ENCODE measurements at places on chromosomes 7 and 10.

- DNase-seq = no peak
Observed at GRCh38 chr7:92749832-92750446, 86.4 kb downstream of the CDK6 start.

GRCh38 chr7:70093205-70093904, 495.1 kb downstream of the AUTS2 start:
- DNase-seq = no peak

GRCh38 chr10:112653215-112653614, 206.2 kb downstream of the VTI1A start:
- DNase-seq = no peak

- no peak for DNase-seq
Observed at GRCh38 chr7:141416650-141417270, 134.4 kb upstream of the AGK start.

GRCh38 chr10:69974551-69975155, 78.0 kb upstream of the MACROH2A2 start:
- no peak for DNase-seq

DNA sequence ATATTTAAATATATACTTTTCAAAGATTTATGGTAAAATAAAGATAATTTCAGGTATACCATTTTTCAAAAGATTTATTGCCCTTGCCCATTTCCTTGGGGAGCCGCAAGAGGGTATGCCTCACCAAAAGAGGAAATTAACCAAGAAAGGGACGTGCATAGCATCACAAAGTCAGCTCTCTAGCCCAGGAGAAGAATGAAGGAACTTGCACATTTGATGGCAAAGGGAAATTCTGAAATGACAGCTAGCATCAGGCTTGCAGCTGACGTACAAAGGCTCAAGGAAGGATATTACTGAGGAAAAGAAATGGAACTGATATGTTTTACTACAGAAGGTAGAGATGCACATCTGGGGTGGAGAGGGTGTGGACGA, 93.6 kb upstream of the RSU1 start:
- DNase-seq = no peak

DNA sequence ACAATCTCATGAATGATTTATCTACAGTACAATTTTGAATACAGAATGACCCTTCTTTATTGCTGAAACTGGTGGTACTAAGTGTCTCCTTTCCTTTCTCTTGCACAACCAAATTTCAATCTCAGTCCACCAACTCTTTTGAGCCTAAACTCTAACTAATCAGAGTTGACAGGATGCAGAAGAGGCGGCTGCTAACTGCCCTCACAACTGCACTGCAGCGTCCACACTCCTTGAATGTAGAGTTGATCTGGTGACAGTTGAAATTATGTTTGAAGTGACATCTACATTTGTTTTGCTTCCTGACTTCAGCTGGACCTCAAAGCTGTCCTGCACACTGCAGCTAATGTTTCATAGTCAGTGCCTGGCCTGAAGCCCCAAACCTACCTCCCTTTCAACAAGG, 139.6 kb downstream of the ZMYND11 start:
- no peak for DNase-seq

DNA sequence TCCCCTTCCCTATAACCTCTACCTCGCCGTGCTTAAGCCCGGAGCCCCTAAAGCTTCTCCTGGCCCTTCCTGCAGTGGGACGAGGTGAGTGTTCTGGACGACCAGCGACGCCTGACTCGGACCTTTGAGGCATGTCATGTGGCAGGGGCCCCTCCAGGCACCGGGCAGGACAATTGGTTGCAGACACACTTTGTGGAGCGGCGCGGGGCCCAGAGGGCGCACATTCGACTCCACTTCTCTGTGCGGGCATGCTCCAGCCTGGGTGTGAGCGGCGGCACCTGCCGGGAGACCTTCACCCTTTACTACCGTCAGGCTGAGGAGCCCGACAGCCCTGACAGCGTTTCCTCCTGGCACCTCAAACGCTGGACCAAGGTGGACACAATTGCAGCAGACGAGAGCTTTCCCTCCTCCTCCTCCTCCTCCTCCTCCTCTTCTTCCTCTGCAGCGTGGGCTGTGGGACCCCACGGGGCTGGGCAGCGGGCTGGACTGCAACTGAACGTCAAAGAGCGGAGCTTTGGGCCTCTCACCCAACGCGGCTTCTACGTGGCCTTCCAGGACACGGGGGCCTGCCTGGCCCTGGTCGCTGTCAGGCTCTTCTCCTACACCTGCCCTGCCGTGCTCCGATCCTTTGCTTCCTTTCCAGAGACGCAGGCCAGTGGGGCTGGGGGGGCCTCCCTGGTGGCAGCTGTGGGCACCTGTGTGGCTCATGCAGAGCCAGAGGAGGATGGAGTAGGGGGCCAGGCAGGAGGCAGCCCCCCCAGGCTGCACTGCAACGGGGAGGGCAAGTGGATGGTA, 9.2 kb downstream of the EPHB6 start:
- no peak for DNase-seq

GRCh38 chr7:71267734-71268469, 136.0 kb downstream of the GALNT17 start:
- no peak for DNase-seq

DNA sequence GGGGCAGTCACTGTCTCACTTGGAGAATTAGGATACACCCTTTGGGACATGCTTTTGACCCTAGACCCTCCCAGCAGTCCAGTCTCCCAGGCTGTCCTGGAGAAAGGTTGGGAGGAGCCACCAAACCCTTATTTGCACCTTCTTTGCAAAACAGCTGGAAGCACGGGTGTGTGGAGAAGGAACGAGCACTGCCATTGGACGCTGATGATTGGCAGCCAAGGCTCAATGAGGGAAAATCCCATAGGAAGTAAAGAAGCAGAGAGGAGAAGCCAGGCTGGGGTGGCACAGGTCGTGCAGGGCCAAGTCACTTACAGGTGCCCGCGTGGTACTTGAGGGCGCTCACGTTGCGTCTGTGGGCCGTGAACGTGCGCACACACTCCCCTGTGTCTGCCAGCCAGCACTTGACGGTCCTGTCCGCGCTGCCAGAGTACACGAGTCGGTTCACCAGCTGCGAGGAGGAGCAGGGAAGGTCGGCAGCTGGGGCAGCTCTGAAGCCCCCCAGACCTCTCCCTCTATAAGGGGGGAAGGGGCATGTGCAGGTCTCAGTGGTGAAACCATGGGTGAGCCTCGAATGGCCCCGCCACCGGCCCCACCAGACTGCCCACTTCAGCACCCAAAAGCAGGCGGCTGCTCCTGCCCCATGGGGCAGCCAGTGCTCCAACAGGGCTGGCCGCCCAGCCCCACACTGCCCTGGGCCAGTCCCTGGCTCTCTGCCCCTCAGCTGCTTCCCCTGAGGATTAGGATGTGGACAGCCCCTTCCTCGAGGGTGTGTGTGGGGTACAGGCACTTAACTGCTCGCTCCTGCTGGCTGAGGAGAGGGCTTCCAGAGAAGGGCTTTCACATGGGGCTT, 24.8 kb downstream of the WDR86 start:
- DNase-seq = peak; percentile 50

- no peak for DNase-seq
Observed at GRCh38 chr10:119715628-119716505, 10.0 kb upstream of the INPP5F start.

- no peak for DNase-seq
Observed at GRCh38 chr10:132774902-132775863, 10.8 kb downstream of the NKX6-2 start.

GRCh38 chr7:132654150-132654549, 77.9 kb upstream of the PLXNA4 start:
- no peak for DNase-seq

GRCh38 chr10:42637142-42637541, 1.2 kb downstream of the ZNF33B start:
- no peak for DNase-seq

DNA sequence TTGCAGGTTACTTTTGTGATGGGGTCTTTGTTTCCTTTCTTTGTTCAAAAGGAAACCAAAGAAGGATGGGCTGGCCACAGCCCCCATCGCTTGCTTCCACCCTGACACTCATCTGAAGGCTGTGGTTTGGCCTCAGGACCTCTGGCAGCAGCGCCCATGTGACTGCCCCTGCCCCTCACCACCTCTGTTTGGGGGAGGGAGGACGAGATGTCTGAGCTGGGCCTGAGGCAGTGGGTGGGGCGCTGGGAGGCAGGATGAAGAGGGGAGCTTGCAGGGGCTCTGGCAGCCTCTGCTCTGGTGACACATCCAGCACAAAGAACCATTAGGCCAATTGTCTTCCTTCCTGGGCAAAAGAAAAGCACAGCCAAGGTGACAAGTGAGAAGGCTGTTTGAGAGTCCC, 15.9 kb upstream of the CHST15 start:
- DNase-seq = no peak

- no peak for DNase-seq
Observed at GRCh38 chr10:14477408-14477710, 146.6 kb upstream of the FRMD4A start.

DNA sequence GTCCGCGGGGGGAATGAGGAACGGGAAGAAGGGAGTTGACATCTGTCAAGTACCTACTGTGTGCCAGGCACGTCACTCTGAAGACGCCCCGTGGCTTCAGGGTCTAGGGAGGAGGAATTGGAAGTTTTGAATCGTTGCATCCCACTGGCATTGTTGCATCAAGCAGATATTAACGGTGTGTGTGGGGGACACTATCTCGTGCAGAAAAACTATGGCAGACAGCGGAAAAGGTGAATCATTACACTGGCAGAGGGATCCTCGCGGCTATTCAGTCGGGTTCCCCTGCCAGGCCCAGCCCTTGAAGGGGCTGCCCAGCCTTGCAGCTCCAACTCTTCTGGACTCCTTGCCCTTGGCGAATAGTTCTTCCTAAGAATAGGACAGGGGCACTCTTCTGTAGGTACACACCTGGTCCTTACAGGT, 1.0 kb upstream of the KIAA1549 start:
- no peak for DNase-seq

DNA sequence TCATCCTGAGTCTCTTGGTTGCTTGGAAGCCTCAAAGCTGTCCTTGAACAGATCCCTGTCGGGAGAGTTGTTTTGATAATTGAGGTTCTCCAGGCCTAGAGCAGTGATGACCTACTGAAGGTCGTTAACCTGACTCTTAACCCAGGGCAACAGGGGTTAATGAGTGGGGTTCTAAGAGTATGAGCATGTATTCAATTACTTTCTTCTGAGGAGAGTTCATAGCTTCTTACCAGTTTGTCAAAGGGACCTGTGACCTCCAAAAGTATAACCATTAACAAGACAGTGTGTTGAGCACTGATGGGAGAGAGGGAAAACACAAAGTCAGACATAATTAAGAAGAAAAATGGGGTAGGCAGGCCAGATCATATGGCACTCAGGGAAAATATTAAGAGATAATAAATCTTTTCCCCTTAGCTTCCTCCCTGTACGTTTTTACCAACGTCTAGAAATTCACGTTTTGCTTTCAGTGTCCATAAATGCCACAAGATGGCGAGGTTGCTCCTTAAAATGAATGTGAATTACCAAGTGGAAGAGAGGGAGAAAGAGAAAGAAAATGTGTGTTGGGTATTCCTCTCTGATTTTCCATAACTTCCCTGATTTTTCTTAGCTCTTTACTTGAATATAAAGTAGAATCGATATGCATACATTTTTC, 97.6 kb downstream of the SUGCT start:
- DNase-seq = no peak

GRCh38 chr10:34522546-34522945, 292.6 kb downstream of the PARD3 start:
- no peak for DNase-seq

GRCh38 chr7:142012825-142013511, 17.3 kb downstream of the MGAM start:
- no peak for DNase-seq

DNA sequence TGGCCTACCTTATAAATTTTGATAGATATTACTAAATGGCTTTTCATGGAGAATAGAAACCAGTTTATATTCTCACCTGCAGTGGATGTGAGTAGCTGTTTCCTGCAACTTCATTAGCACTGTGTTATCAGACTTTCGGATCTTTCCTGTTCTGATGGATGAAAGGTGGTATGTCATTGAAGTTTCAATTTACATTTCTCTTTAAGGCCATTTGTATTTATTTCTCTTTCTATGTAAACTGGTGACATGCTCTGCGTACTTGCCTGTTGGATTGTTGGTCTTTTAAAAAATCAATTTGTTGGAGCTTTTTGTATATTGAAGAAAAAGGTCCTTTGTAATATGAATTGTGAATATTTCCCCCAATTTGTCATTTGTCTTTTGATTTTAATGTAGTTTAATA, 95.8 kb upstream of the STRIP2 start:
- no peak for DNase-seq

GRCh38 chr7:154857240-154857639, 145.7 kb downstream of the PAXIP1 start:
- no peak for DNase-seq

- DNase-seq = no peak
Observed at GRCh38 chr10:36110097-36110496, 468.0 kb upstream of the FZD8 start.

DNA sequence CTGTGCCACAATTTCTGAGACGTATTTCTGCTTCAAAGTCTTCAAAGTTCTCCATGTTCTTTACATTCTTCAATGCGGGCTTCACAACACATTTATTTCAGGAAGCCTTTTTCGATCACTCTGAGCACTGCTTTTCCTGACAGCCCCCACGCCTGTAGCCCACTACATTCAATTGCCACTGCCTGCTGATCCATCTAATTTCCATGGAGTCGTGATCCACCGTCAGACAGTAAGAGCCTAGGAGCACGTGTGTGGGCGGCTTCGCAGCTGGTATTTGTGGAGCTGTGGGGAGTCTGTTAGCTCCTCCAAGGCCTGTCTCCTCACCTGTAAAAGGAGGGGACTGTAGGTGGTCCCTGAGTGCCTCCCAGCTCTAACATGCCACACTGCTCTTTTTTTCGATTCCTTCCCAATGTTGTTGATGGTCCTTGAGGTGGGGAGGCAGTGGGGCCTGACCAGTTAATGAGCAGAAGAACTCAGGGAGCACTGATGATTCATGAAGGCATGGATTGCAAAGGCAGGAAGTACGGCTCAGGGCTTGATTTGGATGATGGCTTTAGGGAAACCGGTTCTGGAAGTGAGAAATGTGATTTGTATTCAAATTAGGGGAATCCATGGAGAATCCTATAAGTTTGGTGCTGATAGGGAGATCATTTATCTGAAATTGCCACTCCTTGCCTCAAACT, 401.1 kb upstream of the PODXL start:
- no peak for DNase-seq

GRCh38 chr10:63094405-63094804, 38.7 kb upstream of the NRBF2 start:
- no peak for DNase-seq

DNA sequence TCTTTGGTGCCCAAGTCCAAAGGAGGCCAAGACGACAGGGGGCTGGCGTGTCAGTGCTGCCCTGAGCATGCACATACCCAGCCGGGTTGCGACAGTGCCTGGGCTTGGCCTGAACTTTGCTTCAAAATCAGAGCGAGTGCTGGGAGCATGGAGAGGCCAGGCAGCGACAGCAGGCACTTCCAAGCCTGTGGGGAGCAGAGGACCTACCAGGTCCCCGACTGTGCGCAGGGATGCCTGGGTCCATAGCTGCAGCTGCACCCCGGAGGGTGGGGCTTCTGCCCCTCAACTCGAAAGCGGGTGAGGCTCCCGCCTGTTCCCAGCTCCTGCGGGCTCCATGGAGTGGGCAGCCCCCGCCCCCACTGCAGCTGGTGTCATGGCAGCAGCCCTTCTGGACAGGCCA, 79.1 kb downstream of the HDAC9 start:
- no peak for DNase-seq
